Activated T-helper 1 cell treated with anti-CD3 and anti-CD28 coated beads, Interleukin-12 subunit alpha, Interleukin-12 subunit beta, Interleukin-2, Interleukin-4 antibody, amounts not matched to agents 30 ng/mL and 10 ng/mL and 1 ng/mL, durations not matched to agents 14 hours and 24 hours and 36 hours (primary cell): ENCODE measurements at places on chromosomes 4 and X. TPM values are rescaled to one million over a fixed set of nuclear protein-coding genes. Genes with fewer than 3 reads are reported as not detected.

The REPS2 gene
- total RNA-seq = not detected in 2 replicates

The TMPRSS11F gene
- not detected in 2 replicates for total RNA-seq

The CSN3 gene
- not detected in 2 replicates for total RNA-seq

The CABS1 gene
- total RNA-seq = not detected in 2 replicates

The MAGEB2 gene
- not detected in 2 replicates for total RNA-seq

The SOWAHB gene
- total RNA-seq = not detected in 2 replicates

The PRDM8 gene
- total RNA-seq = 8.4 and 11.9 TPM in 2 replicates

The NKX6-1 gene
- total RNA-seq = not detected in 2 replicates

The SAGE1 gene
- not detected in 2 replicates for total RNA-seq

The ZNF280C gene
- total RNA-seq = 7.4 and 7.6 TPM in 2 replicates

The BANK1 gene
- not detected in 2 replicates for total RNA-seq

The S100P gene
- total RNA-seq = 1.7 and 1.9 TPM in 2 replicates

The EDNRA gene
- not detected in 2 replicates for total RNA-seq

The TBC1D9 gene
- 0.29 TPM in 1 of 2 replicates, not detected in the other for total RNA-seq

The AFP gene
- total RNA-seq = not detected in 2 replicates

The GSX2 gene
- total RNA-seq = not detected in 2 replicates
